SIG-M5 (cell line): ENCODE measurements at places on chromosomes 2 and 18.

- no peak for DNase-seq
These were observed 5.8 kb upstream of the IKZF2 start for GRCh38 chr2:213157242-213157641.

- DNase-seq, result no peak
These were observed 74.2 kb upstream of the GALNT3 start for GRCh38 chr2:165868211-165868610.

DNA sequence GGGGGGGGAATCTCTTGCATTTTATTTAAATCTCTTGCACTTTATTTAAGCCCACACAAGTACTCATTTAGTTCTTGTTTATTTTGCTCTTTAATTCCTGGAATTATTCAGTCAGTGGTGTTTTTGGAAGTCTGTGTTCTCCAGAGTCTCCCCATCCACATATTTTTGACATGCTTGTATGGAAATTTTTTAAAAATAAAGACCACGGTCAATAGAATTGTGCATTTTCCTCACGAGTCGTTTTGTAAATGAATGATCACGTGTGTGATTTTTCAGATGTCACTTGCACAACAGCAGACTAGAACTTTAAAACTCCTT, 824 bp downstream of the CD302 start:
- no peak for DNase-seq

- no peak for DNase-seq
These were observed 163.0 kb upstream of the REV1 start for GRCh38 chr2:99652862-99653261.

DNA sequence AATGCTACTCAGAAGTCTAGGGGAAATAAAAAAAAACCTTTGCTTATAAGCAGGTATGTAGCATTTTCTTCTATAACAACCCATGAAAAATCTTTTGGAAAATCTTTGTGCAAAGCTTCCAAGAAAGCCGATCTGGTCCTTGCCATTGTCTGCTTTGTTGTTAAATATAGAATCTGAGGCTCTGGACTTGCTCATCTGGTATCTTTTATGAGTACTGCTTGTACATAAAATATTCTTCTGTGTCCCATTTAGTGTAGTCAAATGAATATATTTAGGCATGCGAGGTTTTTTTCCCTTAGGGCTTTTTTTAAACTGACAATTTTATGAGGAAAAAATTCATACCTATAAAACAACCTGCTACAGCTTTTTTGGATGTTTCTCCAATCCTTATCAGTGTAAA, 45.0 kb upstream of the RMND5A start:
- DNase-seq, result no peak

DNA sequence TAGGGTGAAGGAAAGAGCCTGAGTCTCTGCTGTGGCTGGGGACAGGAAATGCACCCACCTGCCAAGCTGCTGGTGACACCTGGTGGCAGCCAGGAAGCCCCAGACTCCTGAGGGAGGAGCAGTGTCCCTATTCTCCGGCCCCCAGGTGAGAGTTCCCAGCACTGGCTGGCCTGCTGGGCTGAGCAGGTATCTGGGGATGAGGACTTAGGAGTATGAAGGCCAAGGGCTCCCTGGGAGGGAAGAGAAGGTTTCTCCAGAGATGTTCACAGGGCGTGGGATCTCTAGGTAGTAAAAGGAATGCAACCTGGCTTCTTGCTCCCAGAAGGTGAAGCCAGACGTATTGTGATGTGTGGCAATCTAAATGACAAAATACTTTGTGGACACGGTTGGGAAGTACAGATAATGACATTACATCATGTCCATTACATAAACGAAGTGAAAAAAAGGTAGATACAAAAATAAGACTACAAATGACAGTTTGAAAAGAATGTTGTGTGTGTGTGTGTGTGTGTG, 75.8 kb upstream of the SLC1A4 start:
- no peak for DNase-seq

- DNase-seq, result no peak
These were observed 769 bp downstream of the ATF2 start for GRCh38 chr2:175167076-175167791.

DNA sequence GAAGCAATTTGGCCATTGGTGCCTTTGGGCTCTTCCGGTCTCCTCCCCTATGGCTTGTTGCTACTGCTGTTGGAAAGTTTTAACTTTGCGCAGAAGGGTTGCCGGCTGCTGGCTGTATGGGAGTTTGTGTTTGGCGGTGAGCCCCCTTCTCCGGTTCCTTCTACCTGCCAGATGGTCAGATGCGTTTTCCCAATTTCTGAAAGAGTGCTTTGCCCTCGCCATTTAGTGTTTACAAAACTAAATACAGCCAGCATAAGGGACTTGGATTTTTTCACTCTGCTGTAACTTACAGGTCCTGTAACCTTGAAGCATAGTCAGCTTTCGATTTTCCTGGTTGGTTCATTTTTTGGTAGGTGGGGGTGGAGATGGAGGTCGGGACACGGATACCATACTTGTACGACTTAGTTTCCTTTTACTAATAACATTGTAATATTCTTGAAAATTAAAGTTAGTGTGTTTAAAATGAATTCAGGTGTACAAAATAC, 604 bp downstream of the COQ10B start:
- DNase-seq, result peak; percentile 63
